ENCODE measurements at places on chromosomes 7 and 10.

GRCh38 chr10:104327745-104328645 is 10.3 kb downstream of the ITPRIP start:
- no peak for DNase-seq

DNA sequence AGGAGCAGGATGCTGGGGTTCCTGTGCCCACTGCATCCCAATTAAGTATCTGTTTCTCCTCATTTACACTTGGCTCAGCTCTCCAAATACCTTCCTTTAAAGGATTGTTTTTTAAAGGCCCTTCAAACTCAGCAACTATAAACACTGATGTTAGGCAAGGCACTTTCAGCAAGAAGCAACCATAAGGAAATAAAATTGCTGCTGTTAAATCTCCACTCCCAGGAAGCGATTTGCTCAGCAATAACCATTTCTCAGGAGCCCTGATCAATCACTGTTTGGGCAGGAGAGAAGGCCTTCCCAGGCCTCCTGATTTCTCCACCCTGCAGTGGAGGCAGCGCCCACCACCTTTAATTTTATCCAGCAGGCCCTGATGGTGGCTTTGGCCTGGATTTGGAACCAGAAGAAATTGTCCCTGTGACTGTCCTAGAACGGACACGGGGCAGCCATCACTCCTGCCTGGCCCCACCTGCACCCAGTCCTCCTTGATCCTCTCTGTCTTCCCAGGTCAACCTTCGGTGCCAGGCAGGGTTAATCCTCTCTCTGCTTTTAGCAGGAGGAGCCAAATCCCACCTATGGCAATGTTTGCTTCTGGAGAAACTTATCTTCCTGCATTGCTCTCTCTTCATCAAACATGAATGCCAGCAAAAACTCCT is 199.8 kb downstream of the PLXNA4 start:
- no peak for DNase-seq

DNA sequence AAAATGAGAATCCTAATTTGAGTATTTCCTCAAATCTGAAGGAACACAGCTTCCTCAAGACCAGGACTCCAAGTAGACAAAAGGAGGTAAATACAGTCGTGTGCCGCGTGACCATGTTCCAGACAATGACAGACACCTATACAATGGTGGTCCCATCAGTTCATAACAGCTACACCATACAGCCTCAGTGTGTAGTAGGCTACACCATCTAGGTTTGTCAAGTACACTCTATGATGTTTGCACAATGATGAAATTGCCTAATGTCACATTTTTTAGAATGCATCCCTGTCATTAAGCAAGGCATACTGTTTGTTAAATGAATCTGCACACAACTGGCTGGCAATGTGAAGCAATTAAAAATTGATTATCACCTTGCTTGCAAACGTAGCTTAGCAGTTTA is 107.9 kb downstream of the PROSER2 start:
- DNase-seq = no peak

GRCh38 chr7:100152937-100153666 is 4.4 kb downstream of the LAMTOR4 start:
- DNase-seq = no peak

GRCh38 chr10:19815036-19815730 is 1.0 kb upstream of the PLXDC2 start:
- DNase-seq = no peak

DNA sequence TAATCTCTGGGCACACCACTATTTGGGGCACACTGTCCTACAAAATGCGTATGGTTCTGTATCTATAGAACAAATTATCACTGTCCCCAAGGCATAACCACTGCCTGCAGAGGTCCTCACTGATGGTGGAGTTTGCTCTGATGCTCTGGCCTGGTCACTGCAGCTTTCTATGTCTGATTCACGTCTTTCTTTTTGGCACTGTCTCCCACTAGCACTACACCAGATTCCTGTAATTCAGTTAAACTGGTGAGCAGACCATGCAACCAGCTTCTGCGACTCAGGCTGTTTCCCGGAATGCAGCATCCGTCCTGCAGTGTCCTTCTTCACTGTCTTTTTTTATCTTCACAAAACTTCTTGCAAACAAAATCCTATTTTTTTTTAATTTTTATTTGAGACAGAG is 112.8 kb downstream of the KLF6 start:
- no peak for DNase-seq

DNA sequence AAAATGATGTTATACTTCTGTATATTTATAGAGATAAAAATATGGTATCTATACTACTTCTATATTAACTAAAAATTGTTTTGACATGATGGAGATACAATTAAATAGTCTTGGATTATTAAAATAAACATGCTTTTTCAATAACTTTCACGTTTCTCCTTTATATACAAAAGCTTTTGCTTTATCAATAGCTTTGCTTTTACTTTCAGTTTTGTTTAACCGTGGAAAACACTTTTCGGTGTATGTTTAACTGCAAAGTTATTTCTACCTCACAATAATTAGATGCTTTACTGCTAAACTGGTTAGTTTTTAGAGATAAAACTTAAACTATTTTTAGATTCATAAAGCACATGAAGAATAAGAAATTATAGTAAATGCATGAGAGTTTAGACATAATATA is 432.1 kb upstream of the PCDH15 start:
- no peak for DNase-seq

GRCh38 chr10:29067628-29068027 is 221.2 kb upstream of the LYZL1 start:
- no peak for DNase-seq

DNA sequence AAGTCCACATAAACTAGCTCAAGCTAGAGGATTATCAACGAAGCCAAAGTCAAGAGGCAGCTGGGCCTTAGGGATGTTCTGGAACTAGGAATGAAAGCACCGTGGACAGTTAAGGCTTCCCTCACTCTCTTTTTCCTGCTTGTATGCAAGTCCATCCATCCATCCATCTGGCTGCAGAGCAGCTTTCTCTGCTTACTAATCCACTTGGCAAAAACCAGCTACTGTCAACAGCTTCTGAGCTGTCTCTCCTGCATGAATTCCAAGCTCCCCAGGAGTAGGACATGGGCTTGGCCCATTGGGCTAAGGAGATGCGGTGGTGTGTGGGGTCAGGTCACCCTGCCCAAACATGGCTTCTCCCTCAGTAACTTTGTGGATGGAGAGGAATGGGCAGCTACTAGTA is 66.2 kb downstream of the NAMPT start:
- DNase-seq = no peak

- peak; percentile 12 for DNase-seq
Measured at GRCh38 chr10:87505366-87506111, 846 bp downstream of the MINPP1 start.

DNA sequence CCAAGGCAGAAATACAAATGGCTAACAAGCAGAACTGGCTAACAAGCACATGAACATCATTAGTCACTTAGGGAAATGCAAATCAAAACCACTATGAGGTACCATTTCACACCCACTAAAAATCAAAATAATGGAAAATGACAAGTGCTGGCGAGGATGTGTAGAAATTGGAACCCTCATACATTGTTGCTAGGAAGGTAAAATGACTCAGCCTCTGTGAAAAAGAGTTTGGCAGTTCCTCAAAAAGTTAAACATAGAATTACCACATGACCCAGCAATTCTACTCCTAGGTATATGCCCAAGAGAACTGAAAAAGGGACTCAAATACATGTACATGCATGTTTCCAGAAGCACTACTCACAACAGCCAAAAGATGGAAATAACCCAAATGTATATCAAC is 52.8 kb upstream of the ANAPC16 start:
- DNase-seq = no peak

DNA sequence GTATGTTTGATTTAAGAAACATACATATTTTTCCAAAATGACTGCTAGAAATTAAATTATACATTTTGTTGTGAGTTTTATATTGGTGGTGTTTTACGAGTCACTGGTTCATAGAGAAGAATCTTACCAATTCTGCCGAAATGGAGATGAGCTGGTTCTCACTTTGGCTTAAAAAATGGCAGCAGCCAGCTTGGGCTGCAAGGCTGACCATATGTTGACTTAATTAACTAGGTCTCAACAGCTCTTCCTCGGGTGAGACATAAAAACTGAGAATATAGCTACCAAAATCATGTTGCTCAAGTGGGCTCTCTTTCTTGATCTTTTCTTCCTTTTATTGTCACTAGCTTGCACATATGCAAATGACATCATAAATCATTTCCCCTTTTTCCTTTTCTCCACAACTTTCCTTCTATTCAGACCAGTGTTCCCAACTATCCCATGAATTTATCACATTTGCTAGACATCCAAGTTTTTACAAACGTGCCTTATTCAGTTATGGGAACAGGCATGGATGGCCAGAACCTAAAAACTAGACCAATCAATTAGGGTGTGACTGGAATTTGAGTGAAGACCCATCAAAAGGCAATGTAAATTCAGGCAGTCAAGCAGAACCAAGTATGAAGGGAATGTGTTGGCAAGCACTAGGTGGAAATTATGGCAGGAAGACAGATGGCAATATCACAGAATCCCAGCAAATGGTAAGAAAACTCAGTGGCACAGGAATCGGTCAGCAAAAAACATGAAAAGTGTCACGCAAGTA is 6.4 kb upstream of the TSPAN12 start:
- no peak for DNase-seq

- DNase-seq = no peak
Measured at GRCh38 chr10:56632537-56632936, 271.5 kb upstream of the ZWINT start.

- no peak for DNase-seq
Measured at GRCh38 chr7:152574892-152575548, 100.9 kb downstream of the XRCC2 start.

GRCh38 chr7:118689403-118689802 is 464.9 kb downstream of the ANKRD7 start:
- DNase-seq = no peak

DNA sequence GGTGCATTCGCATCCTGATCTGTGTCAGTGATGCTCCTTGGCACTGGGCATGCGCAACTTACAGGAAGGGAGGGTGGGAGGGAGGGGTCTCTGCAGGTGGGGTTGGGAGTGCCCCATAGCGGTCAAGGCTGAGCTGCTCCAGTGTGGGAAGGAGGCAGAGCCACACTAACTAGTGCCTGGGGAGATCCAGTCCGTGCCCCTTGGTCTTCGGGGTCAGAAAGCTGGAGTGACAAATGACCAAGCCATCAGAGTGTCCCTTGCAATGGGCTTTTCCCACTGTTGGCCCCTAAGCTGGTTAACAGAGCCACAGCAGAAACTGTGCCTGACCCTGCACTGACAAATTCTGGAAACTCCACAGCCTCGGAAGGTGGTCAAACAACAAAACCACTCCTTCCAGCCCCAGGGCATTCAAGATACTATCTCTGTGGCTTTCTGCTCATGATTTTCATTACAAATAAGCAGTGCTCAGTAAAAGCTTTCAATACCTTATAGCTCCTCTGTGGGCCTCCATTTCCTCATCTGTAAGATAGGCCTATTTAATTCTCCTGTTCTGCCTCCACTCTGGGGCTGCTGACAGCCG is 138.1 kb upstream of the UNC5B start:
- no peak for DNase-seq

DNA sequence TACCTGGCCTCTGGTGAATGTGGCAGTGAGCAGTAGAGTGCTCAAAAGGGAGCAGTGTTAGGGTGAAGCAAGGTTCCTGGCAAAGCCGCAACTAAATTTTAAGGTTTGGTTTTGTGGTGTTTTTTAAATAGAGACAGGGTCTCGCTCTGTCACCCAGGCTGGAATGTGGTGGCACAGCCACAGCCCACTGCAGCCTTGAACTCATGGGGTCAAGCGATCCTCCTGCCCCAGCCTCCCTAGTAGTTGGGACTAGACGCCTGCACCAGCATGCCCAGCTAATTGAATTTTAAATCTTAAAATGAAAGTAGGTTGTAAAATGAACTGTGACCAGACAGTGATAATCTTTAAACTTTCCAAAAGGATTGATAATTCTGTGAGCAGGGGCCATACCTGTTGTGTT is 130.4 kb downstream of the CCNY start:
- no peak for DNase-seq

DNA sequence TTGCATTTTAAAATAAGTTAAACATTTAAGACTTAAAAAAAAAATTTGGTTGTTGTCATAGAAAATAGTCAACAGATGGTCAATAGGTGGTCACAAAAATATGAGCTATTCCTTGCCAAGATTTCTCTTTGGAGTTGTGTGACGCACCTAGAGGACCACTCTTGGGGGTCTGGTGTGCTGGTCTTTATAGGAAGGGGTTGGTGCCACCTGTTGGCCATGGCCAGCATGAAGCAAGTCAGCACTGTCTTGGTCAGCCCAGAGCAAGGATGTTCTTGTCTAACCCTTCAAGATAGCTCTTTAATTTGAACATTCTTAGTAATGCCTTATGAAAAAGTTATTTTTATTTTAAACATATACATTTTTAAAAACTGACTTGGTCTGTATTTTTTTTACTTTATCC is 267.9 kb upstream of the CNTNAP2 start:
- DNase-seq = no peak

DNA sequence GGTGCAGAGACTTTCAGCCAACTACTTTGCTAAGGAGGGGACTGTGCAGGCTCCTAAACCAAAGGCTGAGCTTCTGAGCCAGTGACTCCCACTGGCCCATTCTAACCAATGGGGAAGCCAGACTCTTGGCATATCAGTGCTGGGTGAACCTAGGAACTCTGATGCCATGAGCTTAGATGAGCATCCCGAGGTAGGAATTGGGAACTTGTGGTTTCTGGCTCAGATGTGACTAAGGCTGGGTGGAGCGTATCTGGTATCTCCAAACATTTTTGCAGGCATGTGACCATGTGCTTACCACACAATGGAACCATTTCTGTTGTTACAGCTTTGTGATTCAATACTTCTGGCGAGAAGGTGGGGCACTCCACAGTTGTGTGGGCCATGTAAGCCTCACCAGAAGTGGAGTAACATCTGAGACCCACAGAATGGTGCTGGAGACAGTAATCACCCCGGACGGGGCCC is 2.5 kb upstream of the AVPI1 start:
- no peak for DNase-seq

GRCh38 chr7:7704867-7705266 is 13.5 kb downstream of the RPA3 start:
- DNase-seq = no peak

DNA sequence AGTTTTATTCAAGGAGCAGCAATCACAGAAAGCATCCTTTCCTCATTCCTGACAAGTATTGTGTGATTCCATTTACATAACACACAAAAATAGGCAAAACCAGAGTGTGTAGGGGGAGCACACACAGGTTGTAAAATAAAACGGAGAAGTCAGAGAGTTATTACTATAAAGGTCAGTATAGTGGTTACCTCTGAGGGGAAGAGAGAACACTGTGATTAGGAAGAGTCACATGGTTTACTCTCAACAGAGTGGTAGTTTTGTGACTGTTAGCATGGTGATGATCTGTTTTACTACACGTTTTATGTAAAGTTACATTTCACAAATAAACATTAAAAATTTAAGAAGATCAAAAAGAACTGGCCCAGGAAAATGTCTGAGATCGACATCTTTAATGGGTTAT is 74.6 kb downstream of the VPS41 start:
- no peak for DNase-seq

- no peak for DNase-seq
Measured at GRCh38 chr10:78706726-78707540, 361.8 kb upstream of the ZMIZ1 start.

DNA sequence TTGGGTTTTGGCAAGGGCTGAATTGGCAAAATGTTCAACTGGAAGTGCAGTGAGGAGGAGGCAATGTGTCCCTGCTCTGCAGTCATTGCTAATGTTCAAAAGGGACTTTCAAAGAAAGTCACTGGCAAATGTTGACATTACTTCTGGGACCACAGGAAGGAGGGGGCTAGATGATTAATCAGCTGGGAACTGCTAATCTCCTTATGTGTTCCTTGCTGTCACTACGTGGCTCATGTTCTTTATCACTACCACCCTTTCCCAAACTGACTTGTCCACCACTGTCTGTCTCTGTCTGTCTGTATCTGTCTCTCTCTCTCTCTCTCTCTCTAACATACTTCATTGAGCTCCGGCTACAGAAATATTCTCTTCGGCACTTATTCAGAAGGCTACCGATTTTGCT is 86.9 kb upstream of the MTPN start:
- no peak for DNase-seq
